ENCODE measurements at places on chromosomes 7 and 10.

GRCh38 chr10:88347597-88348304 lies 235.4 kb downstream of the RNLS start:
- no peak for DNase-seq

DNA sequence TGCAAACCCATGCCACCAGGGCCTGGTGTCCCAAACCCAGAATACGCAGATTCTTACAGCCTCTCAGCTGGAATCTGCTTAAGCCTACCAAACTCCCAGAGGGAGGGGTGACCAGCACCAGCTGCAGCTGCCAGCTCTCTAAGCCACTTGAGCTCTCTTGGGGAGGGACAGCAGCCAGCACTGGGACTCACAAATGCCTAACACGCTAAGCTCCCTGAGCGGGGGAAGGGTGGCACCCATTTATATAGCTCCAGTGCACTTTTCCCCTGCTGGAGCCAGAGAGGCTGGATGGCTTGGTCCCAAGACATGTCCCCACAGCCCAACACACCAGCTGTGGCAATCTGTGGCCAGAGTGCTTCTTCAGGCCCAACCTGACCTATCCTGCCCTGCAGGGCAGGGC lies 326.8 kb upstream of the NRG3 start:
- no peak for DNase-seq

- no peak for DNase-seq
These were observed 57.4 kb downstream of the CHST15 start for GRCh38 chr10:124035928-124036558.

GRCh38 chr7:100626530-100627237 lies 14.3 kb downstream of the MOSPD3 start:
- peak; percentile 81 for DNase-seq

- DNase-seq: no peak
These were observed 8.6 kb downstream of the RAPGEF5 start for GRCh38 chr7:22348379-22348778.

DNA sequence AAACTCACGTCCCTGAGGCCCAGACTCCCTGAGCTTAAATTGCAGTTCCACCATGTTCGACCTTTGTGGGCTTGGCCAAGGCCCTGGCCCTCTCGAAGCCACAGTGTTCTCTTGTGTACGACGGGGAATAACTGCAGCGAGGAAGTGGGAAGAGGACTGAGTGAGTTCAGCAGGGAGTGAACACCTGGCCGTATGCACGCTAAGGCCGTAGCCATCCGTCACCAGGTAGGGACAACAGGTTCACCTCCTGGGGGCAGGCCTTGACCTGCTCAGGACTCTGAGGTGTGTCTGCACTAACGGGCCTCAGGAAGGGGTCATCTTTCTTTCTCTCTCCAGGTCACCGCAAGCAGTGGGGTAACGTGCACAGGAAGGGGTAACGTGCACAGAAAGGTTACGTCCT lies 67.2 kb upstream of the CTBP2 start:
- DNase-seq: no peak

DNA sequence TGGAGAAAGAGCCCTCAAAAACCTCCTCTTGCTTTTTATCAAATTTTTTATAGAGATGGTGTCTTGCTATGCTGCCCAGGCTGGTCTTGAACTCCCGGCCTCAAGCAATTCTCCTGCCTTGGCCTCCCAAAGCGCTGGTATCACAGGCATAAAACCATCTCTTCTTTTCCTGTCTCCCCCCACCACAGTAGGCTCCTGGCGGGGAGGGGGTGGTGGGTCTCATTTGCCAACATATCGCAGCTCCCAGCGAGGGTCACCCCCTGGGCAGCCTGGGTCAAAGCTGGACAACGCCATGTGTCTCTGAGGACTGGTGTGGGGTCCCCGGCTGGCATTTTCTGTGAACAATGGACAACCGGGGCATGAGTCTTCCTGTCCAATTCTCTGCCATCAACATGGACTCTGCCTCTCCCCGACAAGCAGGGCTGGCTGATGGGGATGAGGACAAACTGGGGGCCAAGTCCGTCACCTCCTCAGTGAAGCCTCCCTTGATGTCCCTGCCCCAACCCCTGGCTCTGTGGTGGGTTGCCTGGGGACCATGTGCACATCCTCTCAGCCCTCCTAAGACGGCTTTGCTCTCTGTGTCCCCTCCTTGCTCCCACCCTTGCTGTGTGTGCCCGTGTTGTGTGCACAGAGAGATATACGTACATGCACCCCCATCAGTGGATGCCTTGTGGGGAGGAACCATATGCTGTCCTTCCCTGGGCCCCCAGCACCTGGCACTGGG lies 86.4 kb upstream of the GNA12 start:
- no peak for DNase-seq

DNA sequence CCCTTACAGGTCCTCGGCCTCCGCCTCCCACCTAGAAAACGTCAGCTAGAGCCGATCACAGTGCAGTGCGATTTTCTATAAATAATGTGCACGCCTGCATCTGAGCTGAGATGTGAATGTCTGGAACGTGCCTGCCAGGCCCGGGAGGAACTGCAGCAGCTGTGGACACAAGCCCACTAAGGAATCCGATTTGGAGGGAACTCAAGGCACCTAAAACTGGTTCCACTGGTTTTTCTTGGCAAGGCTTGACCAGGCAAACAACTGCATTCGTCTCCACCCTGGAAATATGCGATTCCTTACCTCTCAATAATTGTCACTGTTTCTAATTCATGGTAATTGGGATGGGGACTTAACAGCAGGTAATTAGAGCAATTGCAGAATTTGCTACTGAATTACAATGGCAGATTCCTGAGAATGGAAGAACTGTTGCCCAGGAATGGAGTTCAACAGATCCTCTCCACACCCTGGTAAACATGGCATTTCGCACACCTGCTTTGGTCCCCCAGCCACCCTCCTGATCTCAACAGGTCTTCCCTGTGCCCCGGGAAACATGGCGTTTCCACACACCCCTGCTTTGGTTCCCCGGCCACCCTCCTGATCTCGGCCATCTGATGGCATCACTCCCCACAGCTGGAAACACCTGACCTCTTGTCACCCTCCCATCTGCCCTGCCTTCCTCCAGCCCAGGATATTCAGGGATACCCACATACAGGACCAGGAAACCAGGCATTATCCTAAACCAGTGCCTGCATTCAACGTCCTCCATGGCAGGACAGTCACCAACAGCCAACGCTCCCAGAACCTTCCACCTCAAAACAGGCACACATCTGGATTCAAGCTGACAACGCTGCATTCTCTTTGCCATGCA lies 76.0 kb downstream of the DIP2C start:
- no peak for DNase-seq

- DNase-seq: no peak
These were observed 36.6 kb upstream of the YAE1 start for GRCh38 chr7:39529582-39529981.

DNA sequence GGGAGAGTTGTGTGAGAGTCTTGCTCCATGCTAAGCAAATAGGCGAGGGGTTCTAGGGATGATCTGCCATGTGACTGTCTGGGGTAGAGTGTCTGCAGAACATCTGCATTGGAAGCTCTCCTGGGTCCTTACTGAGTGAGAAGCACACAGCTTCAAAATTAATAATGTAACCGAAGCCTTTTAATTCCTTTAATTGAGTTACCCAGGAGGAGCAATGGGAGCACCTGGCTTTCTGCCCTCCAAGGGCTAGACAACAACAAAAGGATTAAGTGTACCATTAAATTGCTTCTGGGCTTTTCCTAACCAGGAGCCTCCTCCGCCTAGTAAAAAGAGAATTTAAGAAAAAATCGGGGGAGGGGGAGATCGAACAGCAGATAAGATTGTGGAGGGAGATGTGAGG lies 102.0 kb upstream of the TBX20 start:
- no peak for DNase-seq

- DNase-seq: no peak
These were observed 270.0 kb downstream of the ZWINT start for GRCh38 chr10:56090914-56091540.

DNA sequence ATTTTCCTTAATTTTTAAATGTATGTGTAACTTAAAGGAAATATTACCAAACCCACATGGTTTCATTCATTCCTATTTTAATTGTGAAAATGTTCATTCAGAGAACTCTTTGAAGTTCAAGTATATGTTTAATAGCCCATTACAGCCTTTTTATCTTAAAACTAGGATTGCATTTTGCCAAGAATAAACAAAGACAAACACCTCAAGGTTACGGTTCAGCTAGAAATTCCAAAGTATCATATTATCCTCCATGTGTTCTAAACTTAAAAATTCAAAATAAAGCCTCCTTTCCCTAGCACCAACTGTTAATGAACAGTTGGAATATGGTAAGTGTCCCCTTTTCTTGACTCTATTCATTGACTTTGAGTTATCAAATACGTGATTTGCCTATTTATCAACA lies 215.6 kb upstream of the SEMA3E start:
- no peak for DNase-seq

GRCh38 chr10:29698773-29699490 lies 64.2 kb upstream of the SVIL start:
- DNase-seq: no peak

- DNase-seq: no peak
These were observed 116.1 kb downstream of the POM121L12 start for GRCh38 chr7:53151496-53151895.

- no peak for DNase-seq
These were observed 4.2 kb downstream of the VSTM2A start for GRCh38 chr7:54546081-54546985.

DNA sequence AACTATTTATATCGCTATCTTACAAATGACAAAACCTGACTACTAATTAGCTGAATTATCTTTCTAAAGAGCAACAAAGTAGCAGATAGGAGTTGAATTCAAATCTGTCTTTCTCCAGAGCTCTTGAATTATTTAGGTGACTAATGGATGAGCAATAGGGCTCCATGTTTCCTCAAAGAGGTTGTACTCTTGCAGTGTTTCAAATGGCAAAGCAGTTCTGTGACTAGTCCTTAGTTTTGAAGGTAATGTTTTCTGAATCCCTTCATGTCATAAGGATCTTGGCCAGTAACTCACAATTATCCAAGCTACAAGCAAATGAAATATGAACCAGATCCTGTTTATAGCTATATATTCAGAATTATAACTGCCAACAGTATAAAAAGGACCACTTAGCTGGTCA lies 999.7 kb downstream of the NRG3 start:
- peak; percentile 3 for DNase-seq

Data from fibroblast of upper back skin (primary cell).